ENCODE measurements at places on chromosomes 4 and X. TPM values are rescaled to one million over a fixed set of nuclear protein-coding genes. Genes with fewer than 3 reads are reported as not detected.

Gene TMPRSS11D
- total RNA-seq = not detected

Gene GAGE1
- total RNA-seq = not detected

Gene ZMAT1
- total RNA-seq = 0.97 TPM

Gene TRIML2
- not detected for total RNA-seq

Gene COX7B2
- total RNA-seq = not detected

Gene DAPP1
- not detected for total RNA-seq

Gene RPA4
- total RNA-seq = 0.32 TPM

Gene ERAS
- total RNA-seq = not detected

Gene ABCB7
- 35.4 TPM for total RNA-seq

Gene SLC6A8
- total RNA-seq = 6.2 TPM

Gene PF4V1
- not detected for total RNA-seq

Gene CSAG1
- not detected for total RNA-seq

Gene SHROOM2
- total RNA-seq = 7.3 TPM

Gene BTC
- total RNA-seq = not detected

Gene KDR
- total RNA-seq = 226 TPM

Gene GNL3L
- total RNA-seq = 34.4 TPM

Gene HAND2
- 0.46 TPM for total RNA-seq

Gene ATP1B4
- not detected for total RNA-seq

Gene ARHGAP4
- 92.9 TPM for total RNA-seq

Gene RAB40AL
- 0.61 TPM for total RNA-seq

Gene DCAF12L2
- 0.30 TPM for total RNA-seq

Gene HGFAC
- total RNA-seq = 0.91 TPM

Gene PTTG2
- not detected for total RNA-seq

Gene SSX2B
- not detected for total RNA-seq

Gene DMP1
- not detected for total RNA-seq

Gene TBC1D25
- 3.2 TPM for total RNA-seq

Gene TCEAL7
- total RNA-seq = 18.4 TPM

Gene UGT2B17
- total RNA-seq = not detected

Gene PROM1
- total RNA-seq = 0.30 TPM

Gene ADGRG4
- not detected for total RNA-seq

Gene SMARCA1
- 31.2 TPM for total RNA-seq

Gene CSAG3
- total RNA-seq = not detected

Gene SMIM31
- not detected for total RNA-seq

Gene N4BP2
- total RNA-seq = 6.2 TPM

Gene SYP
- total RNA-seq = 0.15 TPM

Gene TLR2
- total RNA-seq = 0.30 TPM

Gene ZFX
- 81.3 TPM for total RNA-seq

Gene USP17L12
- total RNA-seq = not detected

Gene RS1
- total RNA-seq = not detected

Gene SLITRK4
- 36.1 TPM for total RNA-seq

Gene BMP3
- not detected for total RNA-seq

Gene SSX4B
- total RNA-seq = not detected

Gene CLCN5
- total RNA-seq = 8.7 TPM

Gene PLAC8
- total RNA-seq = not detected

Gene TCP11X2
- not detected for total RNA-seq

Gene MAGEB10
- not detected for total RNA-seq

Gene KLHL34
- not detected for total RNA-seq

Gene ADAMTS3
- total RNA-seq = 1.4 TPM

Gene F8A2
- total RNA-seq = not detected

Gene FTSJ1
- 79.8 TPM for total RNA-seq

Data from epithelial cell of umbilical artery (primary cell).